ENCODE measurements at places on chromosomes 2 and 18.

- DNase-seq = no peak
Measured at GRCh38 chr18:21474621-21475020, 125.9 kb downstream of the ESCO1 start.

- DNase-seq = no peak
Measured at GRCh38 chr18:22342625-22343024, 75.1 kb downstream of the CTAGE1 start.

DNA sequence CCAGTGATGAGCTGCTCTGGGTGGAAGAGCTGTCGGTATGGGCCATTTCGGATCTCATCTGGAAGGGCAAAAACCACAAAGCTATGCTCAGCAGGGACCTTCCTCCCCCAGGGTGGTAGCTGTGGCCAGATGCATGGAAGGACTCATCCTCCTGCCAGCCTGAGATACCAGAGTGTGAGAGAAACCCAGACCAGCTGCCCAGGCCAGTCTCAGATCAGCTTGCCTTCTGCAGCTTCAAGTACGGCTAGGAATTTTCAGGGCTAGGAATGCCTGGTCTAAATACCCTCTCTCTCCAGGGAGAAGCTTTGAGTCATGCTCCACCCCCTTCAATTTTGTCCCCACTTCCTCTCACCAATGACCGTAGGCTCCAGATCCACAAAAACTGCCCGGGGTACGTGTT, 1.4 kb upstream of the TUBA4B start:
- no peak for DNase-seq

GRCh38 chr2:149192427-149192826, 138.0 kb upstream of the LYPD6 start:
- DNase-seq = no peak

- DNase-seq = no peak
Measured at GRCh38 chr2:55140316-55141219, 90.3 kb upstream of the RTN4 start.

GRCh38 chr18:76376668-76377358, 118.2 kb downstream of the ZNF516 start:
- DNase-seq = no peak

GRCh38 chr2:186526281-186526680, 40.2 kb downstream of the ZC3H15 start:
- DNase-seq = no peak

GRCh38 chr2:11506611-11506969, 27.3 kb upstream of the GREB1 start:
- DNase-seq = no peak
